Sigmoid colon (tissue), 7 donors: ENCODE measurements at places on chromosomes 1 and 21.

GRCh38 chr1:41464885-41465284, 19.6 kb downstream of the EDN2 start:
- no peak for DNase-seq

GRCh38 chr1:37010011-37010410, 24.3 kb downstream of the GRIK3 start:
- no peak for DNase-seq

DNA sequence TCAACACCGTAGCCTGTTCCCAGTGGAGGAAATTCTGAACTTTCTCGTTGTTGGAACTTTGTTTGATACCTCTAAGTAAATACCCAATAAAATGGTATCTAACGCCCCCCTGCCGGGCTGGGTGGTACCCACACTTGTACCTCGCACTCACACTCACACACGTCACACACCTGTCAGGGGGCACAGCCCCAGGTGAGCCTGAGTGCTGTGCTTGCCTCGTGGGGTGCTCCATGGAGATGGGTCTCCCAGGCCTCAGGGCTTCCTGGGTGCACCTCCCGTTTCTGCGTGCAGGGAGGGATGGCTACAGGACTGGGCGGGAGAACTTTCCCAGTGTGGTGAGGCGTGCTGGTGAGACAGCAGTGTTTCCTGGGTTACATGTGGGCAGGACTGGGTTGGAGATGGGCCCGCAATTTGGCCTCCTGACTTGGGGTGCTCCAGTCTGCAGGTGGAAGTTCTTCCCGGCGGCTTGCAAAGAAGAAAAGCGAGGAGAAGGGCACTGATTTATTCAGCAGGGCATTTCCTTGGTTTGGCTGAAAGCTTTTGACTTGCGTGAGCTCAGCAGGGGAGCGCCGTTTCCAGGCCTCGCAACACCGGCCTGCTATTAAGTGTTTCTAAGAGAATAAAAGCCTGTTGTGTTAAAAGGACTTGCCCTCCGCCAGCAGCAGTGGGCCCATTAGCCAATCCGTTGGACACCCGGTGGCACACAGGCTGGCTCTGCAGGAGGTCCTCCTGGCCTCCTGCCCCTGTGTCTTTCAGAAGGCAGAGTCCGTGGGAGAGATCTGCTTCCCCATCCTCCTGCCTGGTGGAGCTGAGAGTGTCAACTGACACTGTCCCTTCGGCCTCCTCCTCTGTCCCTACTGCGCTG, 79.7 kb downstream of the KIF26B start:
- DNase-seq = no peak

GRCh38 chr1:245716561-245716960, 561.8 kb downstream of the KIF26B start:
- DNase-seq = no peak

- no peak for DNase-seq
Observed at GRCh38 chr21:43764576-43765495, 11.3 kb downstream of the CSTB start.

- DNase-seq = no peak
Observed at GRCh38 chr1:6353619-6353954, 40.0 kb downstream of the ACOT7 start.

DNA sequence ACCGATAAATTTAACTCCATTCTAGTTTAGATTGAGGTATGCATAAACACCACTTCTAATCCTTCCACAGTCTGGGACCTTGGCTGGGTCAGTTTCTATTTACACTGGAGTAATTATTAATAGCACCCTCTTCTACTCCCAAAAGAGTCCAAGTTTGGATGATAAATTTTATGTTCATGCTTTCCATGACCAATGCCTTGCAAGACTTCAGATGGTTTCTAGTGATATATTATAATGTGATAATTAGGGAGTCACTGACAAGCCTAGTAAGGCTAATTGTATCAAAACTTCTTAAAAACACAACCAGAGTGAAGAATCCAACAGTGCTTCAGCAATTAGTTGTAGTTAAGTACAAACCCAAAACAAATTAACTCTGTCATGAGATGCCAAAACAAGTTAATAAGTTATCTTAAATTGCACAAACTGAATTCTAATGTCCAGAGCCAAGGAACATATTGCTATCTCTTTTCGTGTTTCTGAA, 489.6 kb downstream of the TTLL7 start:
- no peak for DNase-seq

DNA sequence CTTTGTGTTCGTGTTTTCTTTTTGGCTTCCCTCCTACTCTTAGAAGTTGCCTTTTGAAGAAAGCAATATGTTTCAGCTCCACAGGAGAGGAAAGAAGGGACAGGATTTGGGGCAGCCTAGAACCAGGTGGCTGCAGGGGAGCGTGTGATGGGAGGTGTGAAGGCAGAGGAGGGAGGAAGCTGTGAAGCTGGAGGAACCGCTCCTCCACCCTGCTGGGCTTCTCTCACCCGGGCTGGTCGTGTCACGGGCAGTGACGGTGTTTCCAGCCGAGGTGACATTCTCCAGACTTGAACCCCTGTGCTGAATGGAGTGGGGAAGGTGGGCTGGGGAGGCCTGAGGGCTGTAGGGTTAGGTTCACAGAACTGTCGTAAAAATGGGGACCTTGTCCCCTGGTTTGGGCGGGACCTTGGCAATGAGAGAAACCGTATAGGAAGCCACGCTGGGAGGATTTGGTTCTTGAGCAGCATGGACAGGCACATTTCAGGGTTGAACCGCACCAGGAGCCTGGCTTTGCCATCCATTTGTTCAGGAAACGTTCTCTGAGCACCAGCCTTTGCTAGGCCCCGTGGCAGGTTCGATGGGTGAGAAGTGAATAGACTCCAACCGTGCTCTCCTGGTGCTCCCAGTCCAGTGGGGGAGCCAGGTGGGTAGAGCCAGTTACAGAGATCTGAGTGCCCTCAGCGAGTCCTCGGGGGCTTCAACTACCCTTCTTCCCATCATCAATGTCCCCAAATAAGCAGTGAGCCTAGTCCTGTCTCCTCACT, 103.0 kb downstream of the PRDM2 start:
- DNase-seq = no peak

DNA sequence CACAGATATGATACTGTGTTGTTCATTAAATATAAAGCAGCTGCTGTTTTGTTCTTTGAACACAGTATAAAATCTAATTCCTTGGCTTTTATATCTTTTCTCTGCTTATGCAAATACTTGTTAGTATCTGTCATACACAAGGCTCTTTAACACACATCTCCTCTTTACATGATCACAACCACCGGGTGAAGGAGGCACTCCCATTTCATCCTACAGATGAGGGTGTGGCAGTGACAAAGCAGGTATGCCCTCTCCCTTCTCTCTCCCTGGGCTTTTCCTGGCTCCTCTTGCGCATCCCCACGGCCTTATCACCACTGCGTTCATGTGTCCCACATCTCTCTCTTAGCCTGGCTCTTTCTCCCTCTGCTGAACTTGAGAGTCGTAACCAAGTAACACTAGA, 38.2 kb downstream of the JUN start:
- DNase-seq = no peak

GRCh38 chr1:96116731-96117130, 604.9 kb upstream of the PTBP2 start:
- DNase-seq = no peak

DNA sequence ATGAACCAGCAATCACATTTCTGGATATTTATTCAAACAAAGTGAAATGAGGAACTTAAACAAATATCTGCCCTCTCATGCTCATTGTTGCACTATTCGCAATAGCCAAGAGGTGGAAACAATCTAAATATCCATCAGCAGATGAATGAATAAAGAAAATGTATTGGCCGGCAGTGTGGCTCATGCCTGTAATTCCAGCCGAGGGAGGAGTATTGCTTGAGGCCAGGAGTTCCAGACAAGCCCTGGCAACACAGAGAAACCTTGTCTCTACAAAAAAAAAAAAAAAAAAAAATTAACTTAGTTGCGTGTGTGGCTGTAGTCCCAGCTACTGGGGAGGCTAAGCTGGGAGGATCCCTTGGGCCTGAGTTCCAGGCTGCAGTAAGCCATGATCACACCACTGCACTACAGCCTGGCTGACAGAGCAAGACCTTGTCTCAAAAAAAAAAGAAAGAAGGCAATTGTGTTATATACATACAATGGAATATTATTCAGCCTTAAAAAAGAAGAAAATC, 191.4 kb downstream of the AKT3 start:
- no peak for DNase-seq

- no peak for DNase-seq
Observed at GRCh38 chr1:9316512-9316911, 23.8 kb downstream of the SPSB1 start.

- DNase-seq = no peak
Observed at GRCh38 chr1:17671314-17671705, 83.8 kb upstream of the ACTL8 start.

DNA sequence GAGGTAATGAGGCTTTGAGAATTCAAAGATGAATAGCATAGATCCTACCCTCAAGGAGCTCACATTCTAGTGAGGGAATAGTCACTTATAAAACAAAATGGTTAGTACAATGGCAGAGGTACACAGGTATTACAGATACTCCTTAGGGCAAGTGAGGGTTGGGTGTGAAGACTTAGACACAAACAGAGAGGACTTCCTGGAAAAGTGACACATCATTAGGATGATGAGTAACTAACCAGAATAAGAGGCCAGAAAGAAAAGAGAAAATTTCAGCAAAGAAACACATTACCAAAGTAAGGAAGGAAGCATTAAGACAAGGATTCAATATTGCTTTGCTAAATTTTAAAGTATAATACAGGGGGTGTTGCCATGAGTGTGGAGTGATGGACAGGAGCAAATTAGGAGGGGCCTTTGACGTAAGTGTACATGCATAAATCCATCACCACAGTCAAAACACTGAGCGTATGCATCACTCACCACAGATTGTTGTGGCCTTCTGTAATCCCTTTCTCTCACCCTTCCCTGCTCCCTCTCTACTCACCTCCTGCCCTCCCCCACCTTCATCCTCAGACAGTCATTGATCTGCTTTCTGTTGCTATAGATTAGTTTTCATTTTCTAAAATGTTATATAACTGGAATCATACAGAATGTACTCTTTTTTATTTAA, 7.9 kb downstream of the CD53 start:
- no peak for DNase-seq

GRCh38 chr1:232766241-232766890, 38.9 kb upstream of the MAP10 start:
- DNase-seq = no peak

- DNase-seq = peak; percentile 50
Observed at GRCh38 chr1:154911691-154912550, 24.6 kb downstream of the PMVK start.

- peak; percentile 78 for DNase-seq
Observed at GRCh38 chr1:66271904-66272254, 262.1 kb upstream of the SGIP1 start.

GRCh38 chr1:77583483-77583882, 99.0 kb downstream of the ZZZ3 start:
- no peak for DNase-seq

GRCh38 chr1:239563681-239564080, 177.3 kb downstream of the CHRM3 start:
- no peak for DNase-seq

DNA sequence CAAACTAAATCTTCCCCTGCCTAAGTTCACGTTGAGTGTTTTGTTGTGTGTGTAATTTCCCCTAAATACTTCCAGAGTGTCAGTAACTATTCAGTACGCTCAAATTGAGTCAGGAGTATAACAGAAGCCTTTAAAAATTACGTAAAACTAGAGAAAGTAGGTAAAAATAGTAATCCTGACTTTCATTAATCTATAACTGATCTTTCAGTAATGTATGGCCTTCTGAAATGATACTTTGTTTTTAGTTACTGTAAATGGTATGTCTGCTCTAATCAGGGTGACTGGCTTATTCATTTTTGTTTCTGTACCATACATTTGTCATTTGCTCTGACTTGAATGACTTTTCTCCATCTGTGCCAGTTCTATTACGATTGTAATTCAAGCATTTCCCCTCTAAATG, 29.4 kb downstream of the MIER1 start:
- DNase-seq = no peak

GRCh38 chr21:16837321-16837720, 675.5 kb upstream of the CXADR start:
- DNase-seq = no peak

DNA sequence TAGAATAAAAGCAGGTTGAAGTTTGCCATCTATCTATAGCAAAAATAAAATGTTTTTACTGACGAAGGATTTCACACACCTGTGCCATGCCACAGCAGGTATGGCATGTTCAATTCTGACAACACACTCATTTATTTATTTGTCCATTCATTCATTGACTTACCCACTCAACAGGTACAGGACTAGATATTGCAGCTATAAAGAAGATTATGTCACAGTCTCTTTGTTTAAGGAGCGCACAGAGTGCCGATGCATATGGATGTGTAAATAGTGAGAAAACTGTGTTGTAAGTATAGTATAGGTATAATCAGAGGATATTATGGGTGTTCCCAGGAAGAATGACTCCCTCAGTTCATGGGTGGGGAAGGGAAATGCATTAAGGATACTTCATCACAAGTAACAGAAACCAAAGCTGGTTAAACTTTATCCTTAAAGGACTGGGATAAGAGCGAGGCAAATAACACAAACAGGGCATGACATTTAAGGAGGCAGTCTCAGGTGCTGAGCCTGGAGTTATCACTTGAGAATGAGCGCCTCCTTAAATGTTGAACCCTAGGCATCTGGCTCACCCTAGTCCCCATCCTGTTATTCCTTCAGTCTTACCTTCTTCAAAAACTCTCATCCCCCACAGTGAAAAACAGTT, 7.9 kb upstream of the ZRANB2 start:
- DNase-seq = no peak

- no peak for DNase-seq
Observed at GRCh38 chr21:45051580-45052434, 22.6 kb upstream of the ADARB1 start.

GRCh38 chr1:210527091-210527490, 198.4 kb downstream of the HHAT start:
- no peak for DNase-seq

DNA sequence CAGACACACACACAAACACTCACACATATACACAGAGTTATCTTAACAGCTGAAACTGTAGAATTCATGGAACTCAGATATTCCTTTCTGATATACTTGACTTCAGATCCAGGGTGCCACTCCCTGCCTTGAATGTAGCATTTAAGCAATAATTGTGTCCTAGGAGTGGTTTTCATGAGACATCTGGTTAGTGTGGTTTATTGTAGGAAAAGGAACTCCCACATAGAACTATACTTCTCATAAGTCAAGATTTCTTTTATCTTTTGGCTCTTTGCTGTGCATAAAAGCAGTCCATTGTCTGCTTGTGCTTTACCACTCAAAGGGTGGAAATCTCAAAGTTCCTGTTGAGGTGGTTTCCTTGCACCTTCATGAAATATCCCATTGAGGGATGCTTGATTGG, 272.6 kb upstream of the SGIP1 start:
- no peak for DNase-seq

DNA sequence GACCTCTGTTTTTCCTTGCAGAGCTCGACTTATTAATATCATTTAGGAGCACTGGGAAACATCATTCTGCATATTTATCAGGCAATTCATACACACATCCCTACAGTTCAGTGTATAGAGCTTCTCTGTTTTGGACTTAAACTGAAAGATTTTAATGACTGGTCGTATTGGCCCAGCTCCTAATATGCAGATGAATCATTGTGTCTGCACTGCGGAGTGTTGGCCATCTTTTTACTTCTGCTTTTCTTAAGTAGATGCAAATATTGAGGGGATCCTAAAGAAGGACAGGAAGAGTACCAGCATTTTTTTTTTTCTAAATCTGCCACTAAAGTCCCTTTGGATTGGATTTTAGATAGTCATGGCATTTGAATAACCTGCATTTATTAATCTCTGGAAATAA, 154.8 kb downstream of the BACH1 start:
- DNase-seq = no peak

- no peak for DNase-seq
Observed at GRCh38 chr1:203450479-203451149, 25.0 kb upstream of the PRELP start.

GRCh38 chr1:156475568-156476500, 24.7 kb downstream of the MEF2D start:
- DNase-seq = peak; percentile 99
